ENCODE measurements at places on chromosomes 16 and 17.
A peak's percentile ranks its signal among the peaks of the same experiment; 100 is the strongest.

DNA sequence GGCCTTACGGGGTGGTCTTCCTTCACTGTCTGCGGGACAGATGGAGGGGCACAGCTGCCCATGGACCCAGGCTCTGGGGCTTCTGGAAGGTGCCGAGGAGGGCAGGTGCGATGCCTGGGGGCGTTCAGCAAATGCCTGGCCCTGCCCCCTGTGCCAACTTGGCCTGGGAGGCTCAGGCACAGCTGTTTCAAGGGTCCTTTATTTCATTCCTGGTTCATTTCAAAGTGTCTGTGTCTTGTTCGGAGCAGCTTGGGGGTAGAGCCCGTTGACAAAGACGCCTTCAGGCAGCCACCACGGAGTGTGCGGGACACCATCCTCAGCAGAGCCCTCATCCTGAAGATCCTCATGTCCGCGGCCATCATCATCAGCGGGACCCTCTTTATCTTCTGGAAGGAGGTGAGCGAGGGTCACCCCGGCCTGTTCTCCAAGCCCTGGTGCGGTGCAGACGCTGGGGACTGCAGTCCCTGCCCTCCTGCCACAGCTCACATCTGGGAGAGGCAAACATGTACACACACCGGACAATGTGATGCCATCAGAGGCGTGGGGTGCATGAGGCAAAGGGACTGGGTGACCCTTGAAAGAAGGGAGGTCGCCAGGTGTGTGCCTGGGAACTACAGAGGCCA, 43.9 kb downstream of the MEAK7 start:
- DNase-seq = no peak

DNA sequence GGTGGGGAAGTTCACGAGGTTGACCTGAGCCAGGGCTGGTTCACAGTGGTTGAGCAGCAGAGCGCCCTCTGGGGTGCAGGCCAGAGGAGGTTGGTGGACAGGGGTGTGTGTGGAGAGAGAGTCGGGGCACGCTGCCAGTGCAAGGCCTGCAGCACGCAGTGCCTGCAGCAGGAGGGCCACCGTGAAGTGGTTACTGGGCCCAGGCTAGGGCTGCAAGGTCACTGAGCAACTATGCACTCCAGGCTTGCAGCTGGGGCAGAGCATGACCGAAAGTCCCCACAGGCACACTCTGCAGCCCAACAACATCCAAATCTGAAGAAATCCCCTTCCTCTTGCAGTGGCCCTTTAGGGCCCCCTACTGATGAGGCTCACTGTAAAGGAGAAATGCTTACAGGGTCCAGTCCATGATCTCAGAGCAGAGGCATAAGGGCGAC, 89.1 kb upstream of the NOL11 start:
- DNase-seq = peak; percentile 80

DNA sequence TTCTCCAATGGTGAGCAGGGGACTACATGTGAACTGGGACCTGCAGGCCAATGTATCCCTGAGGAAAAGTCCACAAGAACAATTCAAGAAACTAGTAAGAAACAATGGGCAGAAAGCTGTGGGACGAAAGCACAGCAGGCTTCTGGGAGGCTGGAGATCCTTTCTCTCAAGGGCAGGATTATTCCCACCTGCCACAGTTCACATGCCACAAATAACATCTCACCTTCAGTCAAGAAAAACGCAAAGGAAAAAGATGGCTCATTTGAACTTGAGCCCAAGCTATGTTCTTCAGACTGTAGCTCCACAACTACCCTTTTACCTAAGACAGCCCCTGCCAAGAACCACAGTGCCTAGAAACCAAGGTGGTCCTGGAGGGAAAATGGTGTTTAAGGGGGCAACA, 13.0 kb downstream of the HAS3 start:
- DNase-seq = no peak

DNA sequence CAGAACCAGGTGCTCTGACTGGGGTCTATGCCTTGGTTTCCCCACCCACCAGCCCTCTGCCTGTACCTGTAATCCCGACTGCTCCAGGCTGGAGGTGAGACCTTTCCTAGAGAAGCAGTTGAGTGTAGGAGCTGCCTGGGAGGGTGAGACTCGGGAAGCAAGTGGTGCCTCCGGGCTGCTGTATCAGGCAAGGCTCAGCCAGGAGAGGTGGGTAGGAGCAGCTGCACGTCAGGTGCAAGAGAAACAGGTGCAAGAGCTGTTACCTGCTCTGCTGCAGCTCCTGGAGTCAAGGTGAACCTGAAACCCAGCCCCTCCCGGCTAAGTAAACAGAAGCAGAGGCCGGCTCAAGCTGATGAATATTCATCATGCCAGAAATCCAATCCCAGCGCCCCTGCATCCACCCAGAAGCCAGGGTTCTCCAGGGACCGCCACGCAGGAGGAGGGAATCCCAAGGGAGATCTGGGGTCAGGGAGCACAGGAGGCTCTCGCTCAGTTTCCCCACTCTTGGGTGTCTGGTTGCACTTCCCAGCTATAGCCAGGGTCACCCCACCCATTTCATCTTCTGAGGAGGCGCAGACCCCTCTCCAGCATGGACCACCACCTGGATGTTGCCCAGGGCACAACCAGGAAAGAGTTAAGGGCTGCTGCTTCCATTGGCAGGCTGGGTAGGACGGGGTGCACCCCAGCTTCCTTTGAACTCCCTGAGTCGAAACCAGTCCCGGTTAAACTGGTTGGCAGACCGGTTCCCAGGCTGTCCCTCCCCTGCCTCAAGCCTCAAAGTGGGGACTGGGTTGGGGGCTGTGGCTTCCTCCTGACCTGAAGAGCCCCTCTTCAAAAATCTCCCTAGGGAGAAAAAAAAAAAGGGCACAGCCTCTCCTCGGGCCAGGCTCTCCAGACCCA, at the start of gene PRR15L:
Gene PRR15L, minus strand, starts transcription at position 293 of the 900 bp plus-strand sequence. CDS start 4,649 bp downstream, outside the sequence.
- DNase-seq = no peak

DNA sequence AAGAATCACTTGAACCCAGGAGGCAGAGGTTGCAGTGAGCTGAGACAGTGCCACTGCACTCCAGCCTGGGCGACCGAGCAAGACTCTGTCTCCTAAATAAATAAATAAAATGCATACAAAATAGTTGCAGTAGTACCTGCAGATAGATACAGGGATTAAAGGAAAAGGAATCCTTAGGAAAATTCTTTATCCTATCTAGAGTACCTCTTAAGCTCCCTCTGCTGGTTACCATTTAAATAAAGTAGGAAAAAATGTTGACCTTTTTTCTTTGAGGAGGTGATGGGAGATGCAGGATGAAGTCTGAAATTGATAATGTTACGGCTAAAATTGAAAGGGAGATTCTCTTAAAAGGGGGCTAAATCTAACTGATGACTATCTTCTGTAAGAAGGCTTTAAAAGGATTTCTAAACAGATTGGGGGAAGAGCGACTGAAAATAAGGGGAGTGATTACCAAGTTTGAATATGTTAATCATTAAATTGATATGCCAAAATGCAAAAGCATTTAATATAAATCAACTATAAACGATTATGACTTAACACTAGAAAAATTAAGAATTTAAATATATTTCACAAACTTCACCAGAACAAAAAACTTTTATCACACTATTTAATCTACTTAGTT, 29.4 kb downstream of the C16orf87 start:
- DNase-seq = no peak

GRCh38 chr16:81259916-81260315, 21.4 kb downstream of the BCO1 start:
- no peak for DNase-seq

- DNase-seq = peak; percentile 23
Observed at GRCh38 chr17:29674281-29674680, 51.6 kb upstream of the CORO6 start.

GRCh38 chr16:67015313-67015731, 13.6 kb upstream of the CBFB start:
- DNase-seq = peak; percentile 23

- DNase-seq = no peak
Observed at GRCh38 chr16:86727131-86727530, 148.8 kb downstream of the FOXL1 start.

DNA sequence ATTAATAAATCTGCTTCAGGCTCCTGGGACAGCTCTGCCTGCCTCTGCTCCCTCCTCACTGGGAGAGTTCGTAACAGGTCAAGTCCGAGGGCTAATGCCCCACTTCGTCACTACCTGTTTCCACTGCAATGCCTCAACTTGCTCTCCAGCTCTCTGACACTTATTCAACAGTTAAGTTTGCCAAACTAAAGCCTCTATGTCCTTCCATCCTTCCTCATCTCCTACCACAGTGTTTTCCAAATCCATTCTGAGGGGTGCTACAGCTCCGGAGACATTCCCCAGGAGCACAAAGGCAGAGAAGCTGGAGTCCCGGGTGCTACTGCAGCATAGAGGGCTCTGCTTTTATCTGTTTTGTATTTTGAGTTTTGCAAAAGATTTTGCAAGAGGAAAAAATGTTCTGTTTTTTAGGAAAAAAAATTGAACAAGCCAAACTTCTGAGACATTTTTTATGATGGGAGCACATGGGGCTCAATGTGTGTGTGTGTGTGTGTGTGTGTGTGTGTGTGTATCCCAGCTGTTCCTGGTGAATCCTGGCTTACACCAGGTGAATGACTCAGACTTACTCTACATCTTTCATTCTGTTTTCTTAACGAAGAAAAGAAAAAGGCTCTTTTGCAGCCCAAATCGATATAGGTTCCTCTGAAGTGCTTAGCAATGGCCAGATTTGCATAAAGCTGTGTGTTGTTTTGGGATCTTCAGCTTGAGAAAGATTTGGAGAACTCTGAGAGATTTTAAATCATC, 46.1 kb upstream of the MYOCD start:
- DNase-seq = no peak

- peak; percentile 50 for DNase-seq
Observed at GRCh38 chr16:31243734-31244670, 15.8 kb upstream of the ITGAM start.

DNA sequence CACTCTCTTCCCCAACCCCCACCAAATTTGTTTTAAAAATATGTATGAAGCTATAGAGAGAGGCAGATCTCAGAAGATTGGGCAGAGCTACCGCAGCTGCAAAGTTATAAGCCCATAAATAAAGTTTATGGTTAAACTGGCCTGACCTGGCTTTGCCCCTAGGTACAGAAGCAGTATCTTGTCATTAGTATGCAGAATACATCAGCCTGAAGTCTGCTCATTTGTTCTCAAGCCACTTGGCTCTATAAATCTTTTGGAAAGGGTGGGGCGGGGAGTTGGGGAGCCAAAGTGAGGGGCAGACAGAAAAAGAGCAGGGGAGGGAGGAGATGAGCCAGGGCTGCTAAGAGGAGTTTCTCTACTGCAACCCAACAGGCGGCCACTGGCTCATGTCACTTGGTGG, 113.2 kb downstream of the SOX9 start:
- DNase-seq = no peak

- DNase-seq = no peak
Observed at GRCh38 chr17:5299383-5299782, 17.3 kb downstream of the RABEP1 start.

DNA sequence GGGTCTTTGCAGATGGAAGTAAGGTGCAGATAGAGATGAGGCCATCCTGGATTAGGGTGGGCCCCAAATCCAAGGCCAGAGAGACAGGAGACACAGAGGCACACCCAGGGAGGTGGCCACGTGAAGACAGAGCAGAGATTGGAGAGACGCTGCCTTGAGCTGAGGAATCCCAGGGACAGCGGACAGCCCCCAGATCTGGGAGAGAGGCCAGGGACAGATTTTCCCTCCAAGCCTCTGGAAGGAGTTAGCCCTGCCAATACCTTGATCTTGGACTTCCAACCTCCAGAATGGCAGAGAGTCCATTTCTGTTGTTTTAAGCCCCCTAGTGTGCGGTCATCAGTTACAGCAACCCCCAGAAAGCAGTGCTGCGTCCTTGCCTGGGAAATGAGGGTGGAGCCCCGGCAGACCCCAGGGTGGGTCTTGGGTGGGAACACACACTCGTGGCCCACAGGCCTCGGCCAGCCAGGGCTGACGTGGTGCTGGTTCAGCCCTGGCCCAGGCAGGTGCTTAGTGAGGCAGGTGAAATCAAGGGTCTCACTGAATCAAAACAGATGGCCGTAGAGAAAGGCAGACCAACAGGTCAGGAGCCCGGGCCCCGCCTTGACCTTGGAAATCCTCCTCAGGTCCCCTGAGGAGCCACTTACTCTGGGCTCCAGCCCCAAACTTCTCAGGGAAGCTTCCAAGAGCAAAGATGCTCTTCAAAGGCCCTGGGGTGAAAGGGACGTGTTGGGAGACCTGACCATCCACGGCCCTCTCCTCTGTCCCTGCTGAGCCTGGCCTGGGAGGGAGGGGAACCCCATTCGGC, 169.3 kb downstream of the RBFOX3 start:
- DNase-seq = no peak

DNA sequence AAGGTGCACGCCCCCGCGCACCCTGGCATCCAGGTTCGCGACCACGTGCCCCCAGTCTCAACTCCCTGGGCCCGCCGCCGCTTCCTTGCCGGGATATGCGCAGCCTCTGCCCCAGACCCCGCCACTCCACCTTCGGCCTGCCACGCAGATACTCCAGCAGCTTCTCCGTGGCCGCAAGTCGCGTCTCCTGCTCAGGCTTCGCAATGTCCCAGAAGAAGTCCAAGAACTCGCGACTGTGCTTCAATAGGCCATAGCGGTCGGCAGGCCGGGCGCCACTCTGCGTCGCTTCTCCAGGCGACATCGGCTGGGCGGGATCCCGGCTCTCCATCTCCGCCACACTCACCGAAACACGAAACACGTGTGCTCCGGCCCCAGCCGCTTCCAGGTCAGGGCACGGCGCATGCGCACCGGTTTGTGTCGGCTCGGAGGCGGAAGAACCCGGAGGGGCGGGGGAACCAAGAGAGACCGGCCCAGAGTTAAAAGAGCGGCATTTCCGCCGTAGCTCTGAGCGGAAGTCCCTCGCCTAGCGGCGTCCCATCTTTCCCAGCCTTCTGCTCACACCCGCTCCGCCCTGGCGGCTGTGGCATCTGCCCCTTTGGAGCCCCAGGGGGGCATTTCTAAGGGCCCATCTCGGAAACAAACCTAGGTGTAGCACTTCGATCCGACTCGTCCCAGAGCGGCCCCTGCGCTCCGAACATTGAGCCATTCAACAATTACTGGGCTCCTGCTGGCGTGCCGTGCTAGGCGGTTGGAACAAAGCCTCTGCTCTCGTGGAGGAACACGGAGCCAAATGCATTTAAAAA, at the start of gene MYBBP1A:
Gene MYBBP1A, minus strand, starts transcription at position 388 of the 803 bp plus-strand sequence. Its CDS starts 60 bp downstream, at position 328.
- DNase-seq = peak; percentile 100

DNA sequence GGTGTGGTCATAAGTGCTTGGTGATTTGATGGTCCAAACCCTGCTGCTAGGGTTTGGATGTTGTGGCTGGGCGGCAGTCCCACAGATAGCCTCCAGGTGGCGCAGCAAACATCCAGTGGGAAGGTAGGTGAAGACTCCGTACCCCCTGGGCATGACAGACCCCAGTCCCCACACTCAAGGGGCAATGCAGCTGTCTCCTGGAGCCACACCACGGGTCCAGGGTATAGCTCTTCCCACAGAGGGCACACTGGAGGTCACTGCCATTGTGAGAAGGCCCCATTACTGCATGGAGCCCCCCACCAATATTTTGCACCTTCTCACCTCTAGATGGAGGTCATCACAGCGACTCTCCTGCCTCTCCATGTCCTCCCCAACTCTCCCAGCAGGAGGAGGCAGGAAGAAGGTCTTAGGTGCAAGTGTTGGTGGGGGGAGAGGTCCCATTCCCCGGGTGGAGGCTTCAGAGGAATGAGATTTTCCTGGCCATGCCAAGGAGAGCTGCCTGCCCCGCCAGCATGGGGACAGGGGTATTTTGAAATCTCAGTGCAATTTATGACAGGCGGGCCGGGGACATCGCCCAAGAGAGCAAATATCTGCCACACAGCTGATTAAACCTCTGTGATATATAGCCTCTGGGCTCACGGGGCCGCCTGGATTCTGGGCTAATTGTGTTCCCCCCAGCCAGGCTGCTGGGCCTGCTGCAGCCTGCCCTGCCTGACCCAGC, 17.1 kb upstream of the C17orf113 start:
- peak; percentile 79 for DNase-seq

- peak; percentile 94 for DNase-seq
Observed at GRCh38 chr17:43483674-43484551, at the start of gene DHX8. DHX8 (plus strand) TSS chr17:43483975; CDS start chr17:43484038, 63 bp downstream.

- DNase-seq = no peak
Observed at GRCh38 chr17:80552523-80552922, 7.9 kb downstream of the RPTOR start.

- no peak for DNase-seq
Observed at GRCh38 chr16:1546430-1546829, 13.0 kb downstream of the TMEM204 start.

Measured in GM13976 (cell line).